ENCODE measurements at places on chromosomes 3 and 15. TPM values are rescaled to one million over a fixed set of nuclear protein-coding genes. Genes with fewer than 3 reads are reported as not detected.

DNA sequence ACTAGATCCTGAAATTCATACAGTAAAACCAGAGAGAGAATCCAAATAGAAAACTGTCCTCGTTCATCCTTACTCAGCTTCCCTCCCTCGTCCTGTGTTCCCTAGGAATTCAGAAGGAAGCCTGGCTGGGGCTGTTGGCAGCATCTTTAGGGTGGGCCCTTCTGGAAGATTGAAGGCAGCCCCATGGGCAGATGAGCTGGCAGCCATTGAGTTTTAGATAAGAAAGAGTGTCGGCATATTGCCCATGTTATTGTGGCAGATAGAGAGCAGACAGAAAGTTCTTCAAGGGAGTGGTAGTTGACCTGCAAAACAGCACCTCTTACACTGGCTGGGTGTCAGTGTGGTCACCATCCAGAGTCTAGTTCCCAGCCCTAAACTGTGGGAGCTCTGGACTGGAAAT lies 23.5 kb downstream of the TMOD2 start:
- H3K4me3 ChIP-seq: no peak overlapping the region
- H3K4me1 ChIP-seq: no peaks in the 10 kb centered on the region

DNA sequence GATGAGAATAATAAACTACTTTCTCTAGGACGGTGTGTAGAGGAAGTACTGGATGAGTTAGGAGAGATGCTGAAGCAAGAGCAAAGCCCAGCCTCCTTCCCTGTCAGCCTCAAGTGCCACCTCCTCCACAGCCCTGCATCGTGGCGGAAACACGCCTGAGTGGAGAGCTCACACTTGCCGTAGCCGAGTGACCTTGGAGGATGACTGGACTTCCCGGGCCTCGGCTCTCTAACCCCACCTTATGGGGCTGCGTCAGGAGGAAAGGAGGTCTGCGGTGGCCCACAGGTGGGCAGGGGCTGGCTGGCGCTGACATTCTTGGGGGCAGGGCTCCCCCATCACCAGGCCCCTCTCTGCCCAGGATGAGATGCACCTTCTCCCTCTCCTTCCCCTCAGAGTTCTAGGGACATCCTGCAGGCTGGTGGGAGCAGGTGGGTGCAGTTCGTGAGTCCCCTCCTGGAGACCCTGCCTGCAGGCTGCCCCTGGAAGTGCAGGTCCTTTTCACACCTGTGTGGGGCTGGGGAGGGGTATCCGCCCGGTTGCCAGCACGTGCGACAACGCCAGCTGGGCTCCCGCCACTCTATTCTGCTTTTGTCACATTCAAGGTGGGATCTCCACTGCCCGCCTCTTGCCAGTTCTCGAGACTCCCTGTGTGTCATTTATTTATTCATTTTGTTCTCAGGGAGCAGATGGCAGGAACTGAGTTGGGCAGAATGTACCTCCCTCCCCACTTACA lies 175.2 kb downstream of the MEGF11 start:
- H3K27ac ChIP-seq: no peak overlapping the region
- H3K27me3 ChIP-seq: peaks cover 24% of the 10 kb centered on the region
- H3K36me3 ChIP-seq: no peaks in the 10 kb centered on the region
- no peaks in the 10 kb centered on the region for H3K4me1 ChIP-seq
- DNase-seq: no peak

GRCh38 chr3:159619341-159619885 lies 369.2 kb upstream of the IL12A start:
- H3K36me3 ChIP-seq: no peaks in the 10 kb centered on the region
- no peak overlapping the region for H3K27ac ChIP-seq
- no peak for DNase-seq
- H3K27me3 ChIP-seq: no peaks in the 10 kb centered on the region
- H3K4me1 ChIP-seq: no peaks in the 10 kb centered on the region

DNA sequence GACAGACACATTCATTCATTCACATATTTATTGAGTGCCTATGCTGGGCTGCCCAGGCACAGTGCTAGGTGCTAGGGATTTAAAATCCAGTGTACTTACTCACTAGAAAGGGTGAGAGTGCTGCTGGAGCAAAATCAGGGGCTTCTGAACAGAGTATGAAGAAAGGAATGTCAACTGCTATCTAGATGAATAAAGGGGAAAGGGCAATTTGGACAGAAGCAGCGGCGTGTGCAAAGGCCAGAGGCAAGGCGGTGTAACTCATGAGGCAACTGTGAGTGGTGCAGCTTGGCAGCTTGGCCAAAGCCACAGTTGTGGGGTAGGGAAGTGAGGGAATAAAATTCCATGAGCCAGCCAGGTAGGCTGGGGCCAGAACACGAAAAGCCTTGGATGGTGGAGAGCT lies 76.7 kb downstream of the RAD18 start:
- H3K27me3 ChIP-seq: no peaks in the 10 kb centered on the region
- no peak for DNase-seq
- no peaks in the 10 kb centered on the region for H3K4me1 ChIP-seq
- no peak overlapping the region for H3K4me3 ChIP-seq

GRCh38 chr15:48421362-48421761 lies 90.1 kb downstream of the DUT start:
- H3K27ac ChIP-seq: no peak overlapping the region
- no peak overlapping the region for H3K4me3 ChIP-seq
- H3K4me1 ChIP-seq: no peaks in the 10 kb centered on the region

DNA sequence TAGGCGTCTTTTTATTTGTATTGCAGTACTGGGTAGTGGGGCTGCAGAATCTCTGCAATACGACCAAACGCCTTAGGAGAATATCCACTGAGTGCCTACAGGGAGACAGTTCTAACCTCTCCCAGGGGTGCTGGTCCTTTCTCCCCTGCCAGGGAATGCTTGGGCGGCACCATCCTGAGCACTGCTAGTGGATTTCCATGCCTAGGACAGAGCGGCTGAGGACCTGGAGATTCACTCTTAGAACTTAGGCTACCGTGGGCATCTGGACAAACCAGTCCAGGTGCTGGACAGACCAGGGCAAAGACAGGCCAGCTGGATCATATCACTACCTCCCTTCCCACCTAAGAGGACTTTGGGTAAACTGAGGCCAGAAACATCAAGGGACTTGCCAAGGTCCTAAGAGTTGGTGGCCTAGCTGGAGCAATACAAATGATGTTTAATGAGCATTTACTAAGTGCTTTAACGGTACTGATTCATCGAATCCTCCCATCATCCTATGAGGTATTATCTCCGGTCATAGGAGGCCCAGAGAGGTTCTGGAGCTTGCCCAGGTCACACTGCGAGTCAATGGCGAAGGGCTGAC lies 902 bp downstream of the TMEM44 start:
- H3K4me3 ChIP-seq: peak overlapping the region; percentile 88
- H3K27me3 ChIP-seq: no peaks in the 10 kb centered on the region
- no peaks in the 10 kb centered on the region for H3K4me1 ChIP-seq
- no peaks in the 10 kb centered on the region for H3K36me3 ChIP-seq
- no peak for DNase-seq

- no peak overlapping the region for H3K27ac ChIP-seq
- H3K27me3 ChIP-seq: no peaks in the 10 kb centered on the region
- no peaks in the 10 kb centered on the region for H3K36me3 ChIP-seq
- no peaks in the 10 kb centered on the region for H3K4me1 ChIP-seq
Measured at GRCh38 chr3:72530426-72530825, 317.8 kb downstream of the SHQ1 start.

- H3K36me3 ChIP-seq: no peaks in the 10 kb centered on the region
- no peak overlapping the region for H3K27ac ChIP-seq
- H3K4me3 ChIP-seq: no peak overlapping the region
Measured at GRCh38 chr3:62892951-62893350, 17.7 kb upstream of the CADPS start.

GRCh38 chr3:40765884-40766283 lies 241.1 kb downstream of the ZNF621 start:
- no peaks in the 10 kb centered on the region for H3K36me3 ChIP-seq
- no peaks in the 10 kb centered on the region for H3K27me3 ChIP-seq
- DNase-seq: no peak
- no peak overlapping the region for H3K27ac ChIP-seq
- H3K4me1 ChIP-seq: no peaks in the 10 kb centered on the region
- H3K4me3 ChIP-seq: no peak overlapping the region

DNA sequence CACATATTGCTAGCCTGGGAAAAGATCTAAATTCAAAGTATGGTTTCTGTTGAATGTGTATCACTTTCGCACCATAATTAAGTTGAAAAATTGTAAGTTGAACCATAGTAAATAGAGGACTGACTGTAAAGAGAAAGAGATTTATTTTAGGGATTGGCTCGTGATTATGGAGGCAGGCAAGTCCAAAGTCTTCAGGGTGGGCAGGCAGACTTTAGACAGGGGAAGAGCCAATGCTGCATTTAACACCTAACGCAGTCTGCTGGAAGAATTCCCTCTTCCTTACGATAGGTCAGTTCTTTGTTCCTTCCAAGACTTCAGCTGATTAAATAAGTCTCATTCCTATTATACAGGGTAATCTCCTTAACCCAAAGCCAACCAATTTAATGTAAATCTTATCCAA lies 15.8 kb downstream of the C3orf85 start:
- no peak overlapping the region for H3K4me3 ChIP-seq
- no peaks in the 10 kb centered on the region for H3K36me3 ChIP-seq
- H3K4me1 ChIP-seq: no peaks in the 10 kb centered on the region

DNA sequence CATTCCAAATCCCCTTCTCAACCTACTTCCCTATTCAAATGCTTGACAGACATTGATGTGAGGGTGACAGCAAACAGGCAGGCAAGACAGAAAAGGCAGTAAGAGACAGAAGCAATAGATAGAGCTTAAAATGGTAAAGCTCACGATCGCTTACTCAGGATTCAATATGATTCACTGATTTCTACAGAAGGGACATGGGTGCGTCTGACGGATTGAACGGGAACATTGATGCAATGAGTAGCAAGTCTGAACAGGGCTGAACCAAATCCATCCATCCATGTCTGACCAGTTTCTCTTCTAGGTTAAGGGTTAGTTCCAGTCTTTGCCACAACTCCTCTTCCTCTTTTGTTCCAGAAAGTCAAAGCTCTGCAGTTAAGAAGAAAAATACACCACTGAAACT lies 35.1 kb downstream of the P2RY1 start:
- H3K4me3 ChIP-seq: no peak overlapping the region
- no peak overlapping the region for H3K27ac ChIP-seq
- DNase-seq: no peak
- no peaks in the 10 kb centered on the region for H3K36me3 ChIP-seq

DNA sequence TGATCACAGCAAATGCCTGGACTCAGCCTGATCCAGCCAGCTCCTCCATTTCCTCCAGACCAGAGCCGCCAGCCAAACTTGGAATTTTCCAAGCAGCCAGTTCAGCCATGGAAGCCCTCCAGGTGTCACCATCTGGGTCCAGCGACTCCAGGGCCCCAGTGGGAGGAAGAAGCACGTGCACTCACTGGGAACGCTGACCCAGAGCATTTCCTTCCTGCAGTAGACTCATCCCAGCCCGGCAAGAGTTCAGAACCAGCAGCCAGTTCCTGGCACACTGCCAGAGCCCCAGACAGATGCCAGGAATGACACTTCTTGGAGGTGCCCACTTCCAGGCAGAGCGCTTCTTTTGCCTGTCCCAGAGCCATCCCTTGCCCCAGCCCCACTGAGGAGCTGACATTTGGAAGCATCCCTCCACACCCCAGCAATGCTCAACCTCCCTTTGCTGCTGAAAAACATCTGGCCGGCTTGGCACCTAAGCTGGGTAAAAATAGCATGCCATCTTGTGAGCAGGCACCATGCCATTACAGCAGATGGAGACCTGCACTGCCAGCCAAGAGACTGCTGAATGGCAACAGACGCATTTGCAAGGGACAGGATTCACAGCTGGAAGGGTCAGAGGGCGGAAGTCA lies 460.3 kb upstream of the PROK2 start:
- peaks cover 6% of the 10 kb centered on the region for H3K4me1 ChIP-seq
- no peaks in the 10 kb centered on the region for H3K27me3 ChIP-seq
- H3K27ac ChIP-seq: no peak overlapping the region
- H3K4me3 ChIP-seq: no peak overlapping the region
- DNase-seq: no peak

- no peaks in the 10 kb centered on the region for H3K27me3 ChIP-seq
- H3K4me1 ChIP-seq: no peaks in the 10 kb centered on the region
- no peak overlapping the region for H3K27ac ChIP-seq
- DNase-seq: no peak
- H3K36me3 ChIP-seq: no peaks in the 10 kb centered on the region
Measured at GRCh38 chr15:95085056-95085455, 853.7 kb downstream of the MCTP2 start.

DNA sequence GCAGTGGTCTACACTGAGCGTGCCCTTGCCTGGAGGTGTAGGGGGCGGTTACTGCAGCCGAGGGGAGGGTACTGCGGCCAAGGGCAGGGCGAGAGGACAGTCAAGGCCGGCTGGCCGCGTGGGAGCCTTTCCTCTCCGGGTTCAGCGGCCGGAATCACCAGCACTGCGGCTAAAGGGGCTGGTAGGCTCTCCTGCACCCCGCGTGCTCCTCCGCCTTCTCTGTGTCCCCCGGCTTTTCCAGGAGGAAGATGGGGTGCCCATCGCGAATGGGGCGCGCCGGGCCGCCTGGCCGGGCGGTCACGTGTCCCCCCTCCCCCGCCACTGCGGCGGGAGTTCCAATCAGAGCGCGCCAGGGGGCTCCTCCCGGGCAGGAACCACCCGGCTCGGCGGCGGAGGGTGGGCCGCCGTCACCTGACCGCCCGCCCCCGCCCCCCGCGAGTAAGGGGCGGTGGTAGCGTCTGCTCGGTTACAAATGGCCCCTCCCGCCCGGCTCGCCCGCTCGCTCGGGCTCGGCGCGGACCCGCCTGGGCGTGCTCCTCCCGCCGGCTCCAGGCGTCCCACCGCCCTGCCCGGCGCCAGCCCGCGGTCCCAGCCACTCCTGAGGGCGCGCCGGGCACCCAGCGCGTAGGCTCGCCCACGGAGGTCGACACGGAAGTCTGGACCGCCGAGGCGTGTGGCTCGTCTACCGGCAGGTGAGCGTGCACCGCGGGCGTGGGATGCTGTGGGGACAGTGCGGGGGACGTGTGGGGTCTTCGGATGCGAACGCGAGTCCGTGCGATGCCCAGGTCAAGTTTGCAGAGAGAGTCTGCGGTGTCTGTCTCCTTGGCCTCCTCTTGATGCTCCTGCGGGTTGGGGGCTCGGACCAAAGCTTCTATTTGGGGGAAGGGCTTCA lies 242.6 kb upstream of the TOPAZ1 start:
- peaks cover 78% of the 10 kb centered on the region for H3K27me3 ChIP-seq
- peaks cover 34% of the 10 kb centered on the region for H3K4me1 ChIP-seq
- DNase-seq: no peak
- H3K36me3 ChIP-seq: no peaks in the 10 kb centered on the region
- no peak overlapping the region for H3K27ac ChIP-seq

Gene IGSF10
- total RNA-seq: 14.4 TPM

Gene EPHB3
- 7.9 TPM for total RNA-seq

Gene GOLGA6L10
- 2.6 TPM for total RNA-seq

Gene MUC4
- under 0.01 TPM for total RNA-seq

Gene TRAT1
- total RNA-seq: 2.0 TPM

Gene TGM5
- total RNA-seq: 2.7 TPM

Measured in breast epithelium (tissue), 4 donors.